ENCODE measurements at places on chromosomes 5 and 9. TPM values are rescaled to one million over a fixed set of nuclear protein-coding genes. Genes with fewer than 3 reads are reported as not detected.
A peak's percentile ranks its signal among the peaks of the same experiment; 100 is the strongest.

DNA sequence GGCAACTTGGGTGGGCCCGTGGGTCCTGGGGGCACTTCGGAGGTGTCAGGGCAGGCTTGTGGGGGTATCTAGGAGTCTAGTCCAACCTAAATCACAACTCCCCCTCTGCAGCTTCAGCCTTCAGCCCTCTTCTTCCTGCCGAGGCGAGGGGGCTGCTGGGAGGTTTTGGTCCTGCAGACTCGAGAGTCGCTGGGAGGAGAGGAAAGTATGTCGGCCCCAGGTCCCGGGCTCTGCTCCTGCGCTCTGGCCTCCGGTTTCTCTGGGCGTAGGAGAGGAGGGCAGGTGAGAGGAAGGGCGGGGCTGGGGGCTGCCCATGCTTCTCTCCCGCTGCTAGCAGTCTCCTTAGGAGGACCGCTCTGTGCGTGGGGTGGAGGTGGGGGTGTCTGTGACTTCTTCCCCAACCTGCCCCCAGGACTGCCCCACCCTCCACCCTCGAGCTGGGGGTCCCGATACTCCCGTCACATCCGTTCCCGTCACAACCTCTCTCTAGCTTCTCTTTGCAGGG lies 139.8 kb upstream of the COL5A1 start:
- DNase-seq: peak; percentile 72

DNA sequence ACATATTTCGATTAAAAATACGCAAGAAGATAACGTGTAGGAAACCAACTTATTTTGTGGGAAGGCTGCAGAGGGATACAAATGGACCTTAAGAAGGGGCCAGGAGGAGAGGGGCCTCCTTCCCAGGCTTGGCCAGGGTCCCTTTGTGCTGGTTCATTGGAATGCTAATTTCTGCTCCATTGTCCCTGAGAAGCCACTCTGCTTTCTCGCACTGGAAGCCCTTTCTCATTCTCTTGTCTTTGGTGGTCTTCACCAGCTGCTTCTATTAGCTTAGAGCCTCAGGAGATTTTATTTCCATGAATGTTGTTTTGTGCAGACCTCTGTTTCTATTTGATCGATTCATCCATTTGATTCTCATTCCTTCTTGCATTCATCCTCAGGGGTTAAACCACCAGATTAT lies 325.4 kb downstream of the TMEM38B start:
- DNase-seq: no peak

DNA sequence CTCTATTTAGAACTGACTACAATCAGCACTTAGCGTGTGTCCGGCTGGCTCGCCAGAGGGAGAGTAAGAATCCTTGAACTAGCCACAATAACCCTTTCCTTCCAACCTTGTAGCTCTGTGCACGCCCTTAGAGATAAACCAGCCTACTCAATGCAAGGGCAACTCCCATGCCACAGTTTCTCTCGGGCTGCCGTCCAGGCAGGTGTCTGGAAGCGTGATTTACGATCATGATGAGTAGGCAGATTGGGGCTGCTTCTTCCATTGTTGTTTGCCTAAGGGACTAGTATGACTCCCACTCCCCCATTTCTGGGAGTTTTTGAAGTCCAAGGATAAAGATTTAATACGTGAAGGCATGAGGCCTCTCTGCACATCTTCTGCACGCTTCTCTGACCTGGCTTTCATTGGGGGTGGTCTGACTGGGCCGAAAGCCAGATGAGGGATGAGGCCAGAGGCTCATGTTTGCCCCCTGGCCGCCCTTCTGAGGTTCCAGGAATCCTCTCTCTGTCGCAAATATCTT lies 134.0 kb upstream of the MYO10 start:
- no peak for DNase-seq

GRCh38 chr9:133770076-133770777 lies 32.1 kb upstream of the SARDH start:
- DNase-seq: no peak

- DNase-seq: no peak
Observed at GRCh38 chr9:88663771-88664419, 128.9 kb downstream of the NXNL2 start.

GRCh38 chr5:164187785-164188184 lies 682.4 kb downstream of the MAT2B start:
- DNase-seq: no peak

The SFXN1 gene
- total RNA-seq: 17.0 TPM

Data from suprapubic skin (tissue), 4 donors.